ENCODE measurements at places on chromosomes 6 and 20.

DNA sequence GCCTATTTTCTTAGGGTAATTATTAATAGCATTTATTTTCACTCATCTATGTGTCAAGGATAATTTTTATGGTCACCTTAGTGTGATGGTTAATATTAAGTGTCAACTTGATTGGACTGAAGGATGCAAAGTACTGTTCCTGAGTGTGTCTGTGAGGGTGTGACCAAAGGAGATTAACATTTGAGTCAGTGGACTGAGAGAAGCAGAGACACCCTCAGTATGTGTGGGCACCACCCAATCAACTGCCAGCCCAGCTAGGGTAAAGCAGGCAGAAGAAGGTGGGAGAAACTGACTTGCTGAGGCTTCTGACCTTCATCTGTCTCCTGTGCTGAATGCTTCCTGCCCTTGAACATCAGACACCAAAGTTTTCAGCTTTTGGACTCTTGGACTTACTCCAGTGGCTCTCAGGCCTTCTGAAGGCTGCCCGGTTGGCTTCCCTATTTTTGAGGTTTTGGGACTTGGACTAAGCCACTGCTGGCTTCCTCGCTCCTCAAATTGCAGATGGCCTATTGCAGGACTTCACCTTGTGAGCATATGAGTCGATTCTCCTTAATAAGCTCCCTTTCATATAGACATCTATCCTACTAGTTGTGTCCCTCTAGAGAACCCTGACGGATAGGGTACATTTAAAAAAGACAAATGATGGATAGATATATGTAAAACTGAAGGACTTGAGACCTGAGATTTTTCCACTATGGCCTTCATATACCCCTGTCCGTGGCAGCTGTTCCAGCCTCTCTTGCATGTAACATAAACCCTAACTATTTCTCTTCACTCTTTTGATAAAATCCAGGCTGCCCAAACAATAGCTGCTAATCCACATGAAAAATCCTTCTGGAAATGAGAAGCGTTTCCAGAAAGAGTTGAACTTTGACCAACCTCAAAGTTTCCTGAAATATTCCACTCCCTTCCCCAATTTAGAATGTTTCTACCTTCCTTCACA lies 62.1 kb upstream of the RGS17 start:
- DNase-seq, result no peak

- DNase-seq, result no peak
Observed at GRCh38 chr6:15296735-15297134, 50.9 kb downstream of the JARID2 start.

- no peak for DNase-seq
Observed at GRCh38 chr6:119328254-119328653, 21.3 kb downstream of the MAN1A1 start.

GRCh38 chr6:68633281-68633971 lies 1.7 kb upstream of the ADGRB3 start:
- DNase-seq, result no peak

DNA sequence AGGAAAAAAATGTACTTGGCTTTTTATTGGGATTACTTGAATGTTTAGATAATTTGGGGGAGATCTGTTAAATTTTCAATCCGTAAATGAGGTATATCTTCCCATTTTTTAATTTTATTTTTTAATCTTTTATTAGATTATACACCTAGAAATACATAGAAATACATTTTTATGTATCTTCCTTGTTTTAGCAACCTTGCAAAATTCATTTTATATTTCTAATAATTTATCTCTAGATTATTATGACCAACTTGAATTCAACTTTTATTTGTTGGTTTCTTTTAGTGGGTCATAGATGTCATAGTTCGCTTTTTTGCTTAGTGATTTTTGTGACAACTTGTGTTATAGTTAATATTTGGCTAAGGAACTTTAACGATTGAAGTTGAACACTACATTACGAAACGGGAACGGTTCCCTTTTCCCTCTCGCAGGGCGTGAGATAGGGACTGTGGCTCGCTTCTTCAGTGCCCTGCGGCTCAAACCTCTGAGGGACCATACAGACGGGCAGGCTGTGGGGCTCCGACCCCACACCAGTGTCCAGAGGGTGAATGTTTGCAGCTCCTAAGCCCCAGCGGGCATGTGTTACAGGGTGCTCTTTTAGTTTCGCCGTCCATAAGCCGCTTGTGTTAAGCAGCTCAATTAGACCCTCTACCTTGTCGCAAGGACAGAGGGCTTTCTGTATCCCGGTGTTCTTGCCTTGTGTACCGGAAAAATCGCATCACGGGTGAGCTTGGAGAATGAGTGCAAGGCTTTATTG lies 53.8 kb downstream of the PRND start:
- DNase-seq, result no peak

DNA sequence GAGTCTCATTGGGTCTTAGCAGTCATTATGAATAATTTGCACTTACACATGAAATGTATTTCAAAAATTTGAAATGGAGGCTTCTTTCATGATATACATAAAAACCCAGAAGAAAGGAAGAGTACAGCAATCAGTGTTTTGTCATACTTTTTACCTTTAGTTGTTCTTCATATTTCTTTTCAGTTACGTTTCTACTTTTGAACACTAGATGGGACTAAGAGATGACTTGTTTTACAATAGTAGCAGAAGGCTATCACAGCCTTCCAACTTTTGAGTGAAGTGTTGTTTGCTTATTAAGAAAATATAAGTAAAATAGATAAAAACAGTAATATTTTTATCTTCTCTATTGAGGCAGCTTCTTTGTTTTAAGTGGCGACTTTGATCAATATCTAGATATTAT lies 58.1 kb downstream of the L3MBTL3 start:
- no peak for DNase-seq

DNA sequence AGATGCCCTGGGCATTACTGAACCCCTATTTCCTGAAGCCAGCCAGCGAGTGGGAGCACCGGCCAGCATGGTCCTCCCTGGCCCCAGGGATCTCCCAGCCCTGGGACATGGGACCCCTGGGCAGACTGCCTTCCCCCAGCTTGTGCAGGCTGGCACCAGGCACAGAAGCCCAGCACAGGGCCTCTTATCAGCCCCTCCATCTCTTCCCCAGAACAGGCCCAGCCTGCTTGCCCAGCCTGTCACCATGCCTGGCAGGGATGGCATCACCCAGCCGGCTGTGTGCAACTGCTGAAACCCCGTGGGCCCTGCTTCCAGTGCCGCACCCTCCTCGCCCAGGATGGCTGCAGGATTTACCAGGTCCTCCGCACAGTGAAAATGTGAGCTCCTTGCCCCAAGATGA lies 6.1 kb upstream of the OSBPL2 start:
- no peak for DNase-seq

- DNase-seq, result no peak
Observed at GRCh38 chr6:125513978-125514377, 212.2 kb upstream of the HDDC2 start.

DNA sequence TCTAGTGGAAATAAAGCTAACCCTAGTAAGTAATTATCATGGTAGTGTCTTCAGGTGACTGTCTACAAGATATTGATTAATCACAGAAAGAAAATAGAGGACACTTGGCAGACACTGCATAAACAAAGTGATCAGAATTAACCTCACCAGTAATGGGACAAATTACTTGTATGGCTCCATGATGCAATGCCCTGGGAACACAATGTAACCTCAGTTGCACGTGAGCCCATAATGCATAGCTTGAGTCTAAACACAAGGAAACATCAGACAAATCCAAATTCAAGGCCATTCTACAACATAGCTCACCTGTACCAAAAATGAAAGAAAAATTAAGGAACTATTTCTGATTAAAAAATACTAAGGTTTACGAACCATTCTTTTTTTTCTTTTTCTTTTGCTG lies 92.4 kb upstream of the SSTR4 start:
- DNase-seq, result no peak

DNA sequence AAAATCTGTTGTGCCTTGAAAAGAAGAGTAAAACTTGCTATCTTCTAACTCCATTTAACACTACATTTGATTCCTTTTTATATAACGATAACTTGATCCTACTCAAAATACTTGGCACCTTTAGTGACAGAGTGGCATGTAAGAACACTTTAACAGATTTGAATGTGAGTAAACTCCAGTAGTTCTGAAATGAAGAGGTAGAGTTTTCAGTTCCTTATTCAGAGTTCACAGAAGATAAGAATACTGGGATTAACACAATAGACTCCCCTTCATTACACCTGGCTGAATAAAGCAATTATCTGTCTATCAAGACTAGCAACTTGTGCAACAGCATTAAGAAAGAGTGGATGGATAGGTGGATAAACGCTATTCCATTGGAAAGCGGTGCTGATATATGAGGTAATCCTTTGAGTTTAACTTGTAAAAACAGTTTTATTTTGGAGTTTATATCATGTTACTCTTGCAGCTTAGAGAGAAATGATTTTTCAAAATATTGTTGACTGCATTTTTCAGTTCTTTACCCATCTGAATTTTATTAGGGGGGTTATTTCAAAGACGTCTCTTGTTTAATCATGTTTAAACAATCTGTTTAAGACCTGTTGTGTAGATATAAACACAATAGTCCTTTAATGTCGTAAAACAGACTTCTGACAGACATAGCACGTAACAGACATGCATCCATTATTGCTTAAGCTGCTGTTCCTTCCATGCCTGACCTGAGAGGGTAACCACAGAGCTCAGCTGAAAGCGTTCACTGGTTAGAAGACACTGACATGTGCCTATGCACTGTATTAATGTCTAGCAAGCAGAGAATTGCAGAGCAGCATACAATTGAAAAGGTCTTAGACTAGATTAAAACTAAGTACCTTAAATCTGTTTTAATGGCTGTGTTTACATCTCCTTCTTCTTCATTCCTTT lies 102.4 kb upstream of the SUPT3H start:
- DNase-seq, result no peak

GRCh38 chr6:129555206-129555832 lies 154.7 kb downstream of the ARHGAP18 start:
- DNase-seq, result no peak

- DNase-seq, result no peak
Observed at GRCh38 chr20:36085686-36086267, 68.8 kb upstream of the EPB41L1 start.

GRCh38 chr6:43747784-43748183 lies 22.2 kb upstream of the VEGFA start:
- DNase-seq, result no peak

DNA sequence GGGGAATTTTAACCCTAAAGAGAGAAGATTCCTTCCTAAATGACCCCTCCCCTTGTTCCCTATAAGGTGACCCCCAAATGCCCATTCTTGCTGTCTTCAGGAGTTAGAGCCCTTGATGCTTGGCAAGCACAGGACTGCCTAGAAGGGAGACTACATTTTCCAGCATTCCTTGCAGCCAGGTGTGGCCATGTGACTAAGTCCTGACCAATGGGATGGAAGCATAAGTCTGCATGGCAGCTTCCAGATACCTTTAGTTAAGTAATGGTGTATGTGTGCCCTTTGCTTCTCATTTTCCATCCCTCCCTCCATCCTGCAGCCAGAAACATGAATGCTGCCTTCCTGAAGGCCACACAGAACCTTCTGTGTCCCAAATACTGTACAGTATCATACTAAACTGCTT lies 5.5 kb downstream of the BFSP1 start:
- no peak for DNase-seq

- DNase-seq, result no peak
Observed at GRCh38 chr6:129849456-129849855, 11.7 kb downstream of the TMEM244 start.

- DNase-seq, result no peak
Observed at GRCh38 chr6:26071135-26071534, 16.1 kb upstream of the HFE start.

Measured in dorsolateral prefrontal cortex (tissue), 122 donors.